ENCODE measurements at places on chromosomes 3 and 15.

DNA sequence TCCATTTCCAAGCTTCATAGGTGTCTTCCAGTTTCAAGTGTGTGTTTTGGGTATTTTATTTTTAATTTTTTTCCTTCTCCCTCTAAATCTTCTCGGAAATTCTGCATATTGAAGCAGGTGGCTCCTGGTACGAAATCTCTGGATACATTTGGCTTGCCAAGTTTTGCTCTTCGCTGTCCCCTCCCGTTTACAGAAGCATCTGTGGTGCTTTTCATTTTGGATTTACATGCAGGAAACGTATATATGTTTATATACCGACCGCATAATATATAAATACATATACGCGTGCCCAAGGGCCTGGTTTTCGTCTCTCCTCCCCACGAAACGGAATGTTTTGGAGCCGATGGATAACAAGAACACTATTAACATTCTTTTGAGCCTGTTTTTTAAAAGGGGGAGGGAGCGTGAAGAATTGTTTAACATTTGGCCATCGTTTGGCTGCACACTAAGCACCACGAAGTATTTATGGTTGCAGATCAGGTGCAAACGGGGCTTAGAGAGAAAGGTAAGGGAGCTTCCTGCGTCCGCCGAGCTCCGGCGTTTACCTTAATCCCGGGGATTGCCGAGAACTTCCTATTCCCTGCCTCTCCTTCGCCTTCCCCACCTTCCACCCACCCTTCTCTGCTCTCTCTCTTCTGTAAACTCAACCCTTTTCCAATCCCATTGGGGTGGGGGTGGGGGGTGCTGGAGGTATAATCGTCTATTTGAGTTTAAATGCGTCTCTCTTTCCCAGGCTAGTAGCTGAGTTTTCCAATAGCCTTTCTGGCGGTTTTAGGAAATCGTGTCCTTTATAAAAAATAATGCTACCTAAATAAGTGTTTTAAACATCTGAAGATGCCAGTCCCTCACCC, 1.1 kb upstream of the NLGN1 start:
- DNase-seq, result peak; percentile 49

GRCh38 chr3:65856907-65857306, 181.8 kb downstream of the MAGI1 start:
- DNase-seq, result no peak

- DNase-seq, result peak; percentile 42
These were observed 2.0 kb downstream of the SRGAP3 start for GRCh38 chr3:9247361-9247940.

DNA sequence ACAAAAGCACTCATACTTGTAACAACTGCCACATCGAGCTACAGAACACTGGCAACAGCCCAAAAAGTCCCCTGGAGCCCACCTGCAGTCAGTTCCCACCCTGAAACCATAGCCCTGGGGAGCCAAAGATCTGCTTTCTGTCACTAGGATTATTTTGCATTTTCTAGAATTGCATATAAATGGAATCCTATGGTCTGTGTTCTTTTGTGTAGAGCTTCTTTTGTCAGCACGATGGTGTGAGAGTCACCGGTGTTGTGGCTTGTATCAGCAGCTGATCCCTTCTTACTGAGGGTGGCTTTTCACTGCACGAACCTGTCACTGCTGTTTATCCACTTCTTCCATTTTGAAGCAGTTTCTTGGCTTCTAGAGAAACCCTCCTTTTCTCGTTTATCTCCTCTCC, 60.1 kb upstream of the PRR23E start:
- DNase-seq, result no peak

DNA sequence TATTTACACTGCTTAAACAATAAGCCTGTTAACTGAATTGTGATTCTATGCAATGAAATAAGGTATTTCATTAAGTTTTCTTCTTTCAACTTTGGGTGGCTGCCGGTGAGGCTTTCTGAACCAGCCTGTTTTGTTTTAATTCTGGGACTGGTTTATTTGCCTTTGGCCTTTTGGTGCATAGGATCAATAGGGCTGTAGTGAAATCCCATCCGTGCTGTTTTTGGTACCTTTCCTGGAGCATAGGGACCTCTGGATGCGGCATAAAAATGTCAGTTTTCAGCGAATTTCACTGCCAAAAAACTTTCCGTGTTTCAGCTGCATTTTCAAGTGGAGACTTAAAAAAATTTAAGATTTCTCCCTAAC, 514 bp downstream of the PLS1 start:
- no peak for DNase-seq

GRCh38 chr3:86937306-86937791, 53.6 kb downstream of the VGLL3 start:
- DNase-seq, result peak; percentile 51

All from astrocyte of the hippocampus (primary cell).